IMR-90 (cell line): ENCODE measurements at places on chromosomes 11 and 22. TPM values are rescaled to one million over a fixed set of nuclear protein-coding genes. Genes with fewer than 3 reads are reported as not detected.

LMO1 gene
- total RNA-seq: not detected in 2 replicates

- DNase-seq: no peak
- no peak overlapping the region for H3K27ac ChIP-seq
- H3K36me3 ChIP-seq: no peaks in the 10 kb centered on the region
- H3K4me1 ChIP-seq: no peaks in the 10 kb centered on the region
- no peaks in the 10 kb centered on the region for H3K27me3 ChIP-seq
Observed at GRCh38 chr11:20912065-20912821, 242.9 kb downstream of the NELL1 start.

CABP4 gene
- total RNA-seq: not detected in 2 replicates

DNA sequence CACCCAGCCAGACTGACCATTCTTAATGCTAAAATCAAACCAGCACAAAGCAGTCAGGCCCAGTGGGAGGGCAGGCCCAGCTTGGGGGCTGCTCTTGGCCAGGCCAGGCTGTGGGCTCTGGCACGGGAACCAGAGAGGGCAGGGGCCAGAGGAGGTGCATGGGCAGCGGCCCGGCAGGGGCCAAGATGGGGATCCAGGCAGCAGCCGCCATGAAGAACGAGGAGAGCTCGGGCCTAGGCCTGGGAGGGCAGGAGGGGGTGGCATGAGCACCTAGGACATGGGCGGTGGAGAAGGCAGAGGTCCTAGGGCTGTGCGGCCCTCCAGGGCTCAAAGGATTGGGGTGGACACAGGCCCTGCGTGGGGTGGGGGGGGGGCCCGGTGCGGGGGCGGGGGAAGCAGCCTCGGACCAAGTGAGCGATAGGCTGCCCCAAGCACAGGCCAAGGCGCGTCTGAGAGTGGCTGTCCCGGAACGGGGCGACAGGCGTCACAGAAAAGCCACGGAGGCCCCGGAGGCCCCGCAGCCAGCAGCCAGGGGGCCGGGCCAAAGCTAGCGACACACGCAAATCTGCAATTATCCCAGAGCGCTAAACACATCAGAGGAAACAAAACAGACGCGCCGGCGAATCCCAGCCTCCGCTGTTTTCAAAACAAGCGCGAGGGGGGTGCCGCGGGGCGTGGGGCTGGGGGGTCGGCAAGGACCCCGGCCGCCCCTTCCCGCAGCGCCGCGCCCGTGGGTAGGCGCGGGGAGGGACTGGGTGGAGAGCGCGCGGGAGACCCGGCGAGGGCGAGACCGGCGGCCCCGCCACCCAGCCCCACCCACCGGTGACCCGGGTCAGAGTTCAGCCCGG, 8.3 kb downstream of the PLXNB2 start:
- peaks cover 17% of the 10 kb centered on the region for H3K36me3 ChIP-seq
- no peak overlapping the region for H3K4me3 ChIP-seq

DNA sequence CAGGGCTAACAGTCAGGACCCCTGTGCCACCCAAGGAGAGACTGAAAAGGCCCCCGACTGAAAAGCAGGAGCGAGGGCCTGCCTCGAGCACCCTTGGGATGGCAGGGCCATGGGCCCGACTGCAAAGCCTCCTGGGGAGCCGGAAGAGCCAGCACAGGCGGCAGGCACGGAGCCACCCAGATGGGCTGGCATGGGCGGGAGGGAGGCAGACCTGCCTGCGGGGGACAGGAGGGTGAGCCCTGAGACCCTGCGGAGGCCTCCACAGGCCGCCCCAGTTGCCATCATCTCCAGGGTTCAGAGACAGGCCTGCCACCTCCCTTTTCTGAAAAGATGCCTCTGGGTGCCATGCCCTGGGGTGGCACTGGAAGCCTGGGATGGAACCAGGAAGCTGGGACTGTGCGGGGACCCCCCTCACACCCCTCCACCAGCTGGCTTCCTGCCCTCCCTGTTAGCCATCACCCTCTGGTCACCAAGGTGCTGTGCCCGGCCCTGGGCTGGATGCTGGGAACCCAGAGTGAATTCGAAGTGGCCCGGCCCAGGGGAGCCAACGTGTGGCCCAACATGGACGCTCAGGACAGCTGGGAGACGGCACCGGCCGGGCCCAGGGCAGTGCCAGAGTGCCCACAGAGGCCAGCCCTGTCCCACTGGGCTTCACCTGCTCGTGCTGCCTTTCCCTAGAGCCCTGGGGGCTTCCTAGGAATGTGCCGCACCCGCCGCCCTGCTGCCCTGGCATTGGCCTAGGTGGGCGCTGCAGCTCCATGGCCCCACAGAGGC, 13.8 kb downstream of the TSPAN32 start:
- no peak for DNase-seq
- no peak overlapping the region for H3K27ac ChIP-seq
- H3K4me3 ChIP-seq: no peak overlapping the region
- no peaks in the 10 kb centered on the region for H3K36me3 ChIP-seq
- peaks cover 9% of the 10 kb centered on the region; the same call in 1 of the 2 replicates for H3K27me3 ChIP-seq
- H3K4me1 ChIP-seq: peaks cover 20% of the 10 kb centered on the region

OR4D5 gene
- total RNA-seq: not detected in 2 replicates

DNA sequence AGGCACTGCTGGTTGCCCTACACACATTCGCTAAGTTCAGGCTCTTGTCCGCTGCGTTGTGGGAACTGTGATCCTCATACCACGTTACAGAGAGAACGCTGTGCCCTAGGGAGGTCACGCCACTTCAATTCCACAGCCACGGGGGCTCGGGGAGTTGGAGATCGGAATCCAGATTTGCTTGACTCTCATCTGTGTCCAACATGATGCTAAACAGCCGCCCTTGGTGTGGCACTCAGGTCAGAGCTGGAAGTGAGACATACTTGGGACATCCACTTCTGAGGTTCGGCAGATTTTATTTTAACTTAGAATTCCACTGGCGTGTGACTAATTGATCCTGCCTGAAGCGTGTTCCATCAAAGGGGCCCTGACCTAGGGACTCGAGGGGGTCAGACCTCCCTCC, 41.7 kb downstream of the RIBC2 start:
- H3K27ac ChIP-seq: no peak overlapping the region
- H3K27me3 ChIP-seq: no peaks in the 10 kb centered on the region
- no peak for DNase-seq
- no peak overlapping the region for H3K4me3 ChIP-seq

DNA sequence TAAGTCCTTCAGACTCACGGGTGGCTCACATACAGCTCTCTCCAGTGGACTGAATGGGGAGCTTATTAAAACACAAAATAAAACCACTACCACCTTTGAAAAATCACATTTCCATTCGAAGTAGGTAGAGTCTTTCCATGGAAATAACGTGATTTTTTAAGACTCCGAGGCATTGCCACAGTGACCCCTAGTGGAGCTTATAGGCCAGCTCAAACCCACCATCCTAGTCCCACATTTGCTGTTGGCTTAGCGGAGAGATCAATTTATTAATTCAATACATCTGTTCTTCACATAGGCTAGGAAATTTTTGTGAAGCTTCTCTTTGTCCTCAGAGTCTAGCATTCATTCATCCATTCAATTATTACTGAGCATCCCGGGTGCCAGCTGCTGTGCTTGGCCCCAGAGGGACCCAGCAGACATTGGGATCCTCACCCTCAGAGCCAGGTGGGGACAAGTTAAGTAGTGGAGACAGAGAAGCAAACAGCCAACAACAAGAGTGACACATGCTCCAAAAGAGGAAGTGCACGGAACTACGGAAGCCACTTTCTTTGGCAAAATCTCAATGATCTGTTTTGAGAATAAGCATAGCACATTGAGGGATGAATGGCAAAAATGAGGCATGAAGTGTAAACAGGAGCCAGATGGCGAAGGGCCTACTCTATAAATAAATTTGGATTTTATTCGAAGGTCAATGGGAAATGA, 10.2 kb upstream of the P4HA3 start:
- peaks cover 22% of the 10 kb centered on the region for H3K4me1 ChIP-seq
- peak; percentile 65 for DNase-seq
- H3K27me3 ChIP-seq: no peaks in the 10 kb centered on the region
- no peak overlapping the region for H3K4me3 ChIP-seq
- H3K27ac ChIP-seq: no peak overlapping the region
- no peaks in the 10 kb centered on the region for H3K36me3 ChIP-seq

GRCh38 chr11:47711816-47712215, 3.4 kb downstream of the AGBL2 start:
- peaks cover 3% of the 10 kb centered on the region for H3K36me3 ChIP-seq
- H3K27me3 ChIP-seq: no peaks in the 10 kb centered on the region
- no peak for DNase-seq
- H3K4me1 ChIP-seq: no peaks in the 10 kb centered on the region; the same call in 1 of the 2 replicates
- H3K4me3 ChIP-seq: no peak overlapping the region

- H3K4me1 ChIP-seq: peaks cover 6% of the 10 kb centered on the region
- H3K4me3 ChIP-seq: no peak overlapping the region
- no peaks in the 10 kb centered on the region for H3K27me3 ChIP-seq
- peak; percentile 93 for DNase-seq
- H3K27ac ChIP-seq: peak overlapping the region; percentile 33; the same call in 1 of the 2 replicates
Observed at GRCh38 chr11:103806130-103806895, 230.1 kb upstream of the DDI1 start.

DNA sequence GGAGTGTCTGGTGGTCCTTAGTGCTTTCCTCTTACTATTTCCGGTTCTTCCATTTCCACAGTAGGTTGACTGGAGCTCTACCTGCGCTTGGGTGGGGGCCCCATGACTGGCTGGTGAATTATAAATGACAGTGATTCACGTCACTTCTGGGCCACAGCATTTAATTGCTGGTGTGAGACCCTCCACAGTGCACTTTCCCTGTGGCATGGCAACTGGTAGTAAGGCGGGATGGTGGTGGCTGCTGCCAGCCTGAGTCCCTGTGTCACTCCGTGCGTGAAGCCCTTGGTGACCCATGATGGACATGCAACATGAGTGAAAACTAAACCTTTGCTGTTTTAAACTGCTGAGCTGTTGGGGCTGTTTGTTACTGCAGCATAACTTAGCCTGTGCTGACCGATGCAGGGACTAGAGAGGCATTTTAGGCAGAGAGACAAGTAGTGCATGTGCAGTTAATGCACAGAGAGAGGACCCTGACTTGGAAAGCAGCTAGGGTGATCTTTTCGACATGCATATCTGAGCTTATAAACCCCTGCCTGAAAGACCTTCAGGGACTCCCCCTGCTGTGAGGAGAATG, 3.1 kb downstream of the PRDM11 start:
- H3K4me1 ChIP-seq: peaks cover 2% of the 10 kb centered on the region; the same call in 1 of the 2 replicates
- no peak for DNase-seq
- no peaks in the 10 kb centered on the region for H3K36me3 ChIP-seq
- no peak overlapping the region for H3K27ac ChIP-seq
- H3K4me3 ChIP-seq: no peak overlapping the region
- no peaks in the 10 kb centered on the region; the same call in 1 of the 2 replicates for H3K27me3 ChIP-seq

DNA sequence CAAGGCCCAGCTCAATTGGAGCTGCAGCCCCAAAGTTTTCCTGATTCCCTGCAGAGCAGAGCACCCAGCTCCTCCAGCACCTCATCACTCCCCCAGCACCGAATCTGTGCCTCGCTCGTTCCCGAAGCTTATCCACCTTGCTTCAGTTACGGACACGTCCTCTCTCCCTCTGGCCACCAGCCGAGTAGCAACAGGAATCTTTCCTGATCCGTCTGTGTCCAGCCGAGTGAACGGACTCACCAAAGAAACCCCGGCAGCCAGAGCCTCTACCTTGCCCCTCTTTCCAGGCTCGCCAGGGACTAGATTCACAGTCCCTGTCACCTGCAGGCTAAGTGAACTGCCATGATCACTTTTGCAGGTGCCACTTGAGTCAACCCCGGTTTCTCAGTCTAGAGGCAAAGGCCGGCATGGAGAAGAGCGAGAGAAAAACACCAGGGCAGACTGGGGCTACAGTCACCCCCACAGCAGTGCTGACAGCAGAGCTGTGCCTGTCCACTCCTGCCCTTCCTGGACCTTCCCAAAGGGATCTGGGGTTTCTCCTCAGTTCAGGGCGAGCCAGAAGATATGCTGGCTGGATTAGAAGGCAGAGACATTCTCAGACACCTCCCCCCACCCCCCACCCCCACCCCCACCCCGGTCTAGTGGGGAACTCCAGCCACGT, 32.3 kb downstream of the BID start:
- H3K4me3 ChIP-seq: no peak overlapping the region
- peaks cover 15% of the 10 kb centered on the region for H3K36me3 ChIP-seq
- peaks cover 5% of the 10 kb centered on the region; the same call in 1 of the 2 replicates for H3K4me1 ChIP-seq
- H3K27me3 ChIP-seq: no peaks in the 10 kb centered on the region

GRCh38 chr11:100689141-100689540, 2.1 kb downstream of the ARHGAP42 start:
- H3K4me1 ChIP-seq: no peaks in the 10 kb centered on the region
- H3K27ac ChIP-seq: no peak overlapping the region
- no peaks in the 10 kb centered on the region; the same call in 1 of the 2 replicates for H3K36me3 ChIP-seq
- no peak for DNase-seq
- no peaks in the 10 kb centered on the region for H3K27me3 ChIP-seq
- H3K4me3 ChIP-seq: no peak overlapping the region

- H3K27me3 ChIP-seq: no peaks in the 10 kb centered on the region
- peak; percentile 28 for DNase-seq
- H3K27ac ChIP-seq: no peak overlapping the region
- H3K4me3 ChIP-seq: no peak overlapping the region
- no peaks in the 10 kb centered on the region for H3K36me3 ChIP-seq
Observed at GRCh38 chr11:14789879-14790484, 102.0 kb downstream of the CYP2R1 start.

TEX54 gene
- not detected in 2 replicates for total RNA-seq

GRCh38 chr11:30596832-30597231, 10.7 kb upstream of the MPPED2 start:
- no peak for DNase-seq
- H3K36me3 ChIP-seq: no peaks in the 10 kb centered on the region
- H3K4me3 ChIP-seq: no peak overlapping the region
- no peaks in the 10 kb centered on the region for H3K27me3 ChIP-seq
- no peaks in the 10 kb centered on the region for H3K4me1 ChIP-seq

LRRC74B gene
- total RNA-seq: not detected in 2 replicates

BCO2 gene
- total RNA-seq: 0.18 and 0.83 TPM in 2 replicates
